ENCODE measurements at places on chromosomes 6 and 20.
A peak's percentile ranks its signal among the peaks of the same experiment; 100 is the strongest.

- no peak for DNase-seq
These were observed 627.9 kb downstream of the PRKN start for GRCh38 chr6:162099685-162100084.

GRCh38 chr20:60446267-60447111 lies 488.3 kb downstream of the CDH26 start:
- no peak for DNase-seq

DNA sequence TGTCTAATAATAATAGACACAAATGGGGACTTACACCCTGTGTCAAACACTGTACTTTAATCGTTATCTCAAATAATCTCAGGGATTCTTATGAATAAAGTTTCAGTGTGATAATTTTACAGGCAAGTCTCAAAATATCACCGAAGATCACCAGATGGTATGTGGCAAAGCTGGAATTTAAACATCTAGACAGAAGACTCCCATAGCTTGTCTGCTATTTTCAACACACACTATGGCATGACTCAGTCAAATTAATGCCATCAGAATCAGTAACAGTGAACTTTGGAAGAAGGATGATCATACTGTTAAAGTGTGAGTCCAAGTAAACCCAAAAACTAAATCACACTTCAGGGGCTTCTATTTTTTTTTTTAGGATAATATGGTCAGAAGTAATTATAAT lies 867.6 kb upstream of the FLRT3 start:
- no peak for DNase-seq

GRCh38 chr6:127279815-127280214 lies 13.2 kb downstream of the RNF146 start:
- no peak for DNase-seq

- no peak for DNase-seq
These were observed 9.8 kb downstream of the RIMS4 start for GRCh38 chr20:44800391-44801046.

DNA sequence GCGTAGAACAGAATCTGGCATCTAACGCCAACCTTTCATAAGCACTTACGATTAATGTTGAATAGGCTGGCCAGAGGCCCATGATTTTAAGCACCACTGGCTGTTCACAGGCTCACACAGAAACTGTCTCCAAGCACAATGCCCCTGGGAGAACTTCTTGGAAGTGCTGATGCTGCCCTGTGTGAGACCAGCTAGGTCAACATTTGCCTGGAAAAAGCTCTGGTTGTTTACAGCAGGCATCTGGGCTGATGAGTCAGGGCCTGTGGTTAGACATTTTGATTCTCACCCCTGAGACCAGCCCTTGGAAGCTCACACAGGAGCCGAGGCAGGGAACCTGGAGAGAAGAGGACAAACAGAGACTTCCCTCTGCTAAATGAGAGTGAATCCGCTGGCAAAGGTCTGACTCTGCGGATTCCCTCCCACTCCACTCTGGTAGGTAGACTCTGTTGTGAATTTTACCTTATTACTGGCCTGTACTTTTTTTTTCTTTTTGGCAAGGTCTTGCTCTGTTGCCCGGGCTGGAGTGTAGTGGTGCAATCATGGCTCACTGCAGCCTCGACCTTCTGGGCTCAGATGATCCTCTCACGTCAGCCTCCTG lies 6.8 kb upstream of the SULF2 start:
- DNase-seq: no peak

- no peak for DNase-seq
These were observed 3.1 kb upstream of the AKIRIN2 start for GRCh38 chr6:87705070-87705691.

DNA sequence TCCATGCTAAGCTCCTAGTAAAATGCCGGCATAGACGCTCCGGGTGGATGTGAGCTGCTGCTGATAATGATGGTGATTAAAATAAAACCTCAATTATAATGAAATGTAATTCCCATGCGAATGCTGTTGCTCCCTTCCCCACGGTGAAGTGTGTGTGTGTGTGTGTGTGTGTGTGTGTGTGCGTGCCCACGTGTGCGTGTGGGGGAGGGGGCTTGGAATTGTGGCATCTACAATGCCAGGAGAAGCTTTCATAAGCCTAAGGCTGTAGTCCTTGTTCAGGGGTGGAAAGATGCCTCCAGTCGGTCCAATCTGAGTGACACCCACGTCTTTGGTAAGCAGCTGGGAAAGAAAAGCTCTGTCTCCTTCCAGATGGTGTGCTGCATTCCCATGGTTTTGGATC lies 137.9 kb downstream of the CDH26 start:
- DNase-seq: no peak

- no peak for DNase-seq
These were observed 78.2 kb downstream of the TSHZ2 start for GRCh38 chr20:53050338-53050737.

DNA sequence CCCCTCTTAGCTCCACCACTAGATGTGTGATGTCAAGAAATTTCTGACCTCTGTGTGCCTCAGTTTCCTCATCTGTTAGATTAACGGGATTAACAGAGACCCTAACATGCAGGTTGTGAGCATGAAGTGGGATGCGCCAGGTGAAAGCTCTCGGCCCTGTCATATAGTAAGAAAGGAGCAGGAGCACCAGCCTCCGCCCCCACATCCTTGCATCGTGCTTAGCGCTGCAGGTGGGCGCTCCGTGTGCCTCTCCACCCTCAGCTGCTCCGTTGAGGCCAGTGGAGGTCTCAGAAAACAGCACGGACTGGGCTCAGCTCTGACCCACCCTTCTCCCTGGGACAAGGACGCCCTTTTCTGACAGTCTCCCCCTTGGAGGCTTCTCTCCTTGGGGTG lies 63.4 kb downstream of the TCP11 start:
- no peak for DNase-seq

DNA sequence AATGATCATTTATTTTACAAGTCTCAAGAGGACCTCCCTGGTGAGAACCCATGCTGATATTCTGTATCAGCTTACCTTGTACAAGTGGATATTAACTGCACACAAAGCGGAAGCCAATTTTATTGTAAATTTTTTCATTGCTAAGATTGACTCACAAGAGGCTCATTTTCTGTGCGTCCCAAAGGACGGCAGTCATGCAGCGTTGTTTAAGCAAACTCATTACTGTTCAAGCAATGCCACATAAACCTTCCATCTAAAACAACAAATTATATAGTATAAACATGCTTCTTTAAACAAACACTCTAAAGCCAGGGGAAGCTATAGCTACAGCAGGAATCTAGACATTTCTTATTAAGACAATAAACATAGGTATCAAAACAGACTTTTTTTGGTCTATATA lies 575.3 kb downstream of the FRK start:
- no peak for DNase-seq

DNA sequence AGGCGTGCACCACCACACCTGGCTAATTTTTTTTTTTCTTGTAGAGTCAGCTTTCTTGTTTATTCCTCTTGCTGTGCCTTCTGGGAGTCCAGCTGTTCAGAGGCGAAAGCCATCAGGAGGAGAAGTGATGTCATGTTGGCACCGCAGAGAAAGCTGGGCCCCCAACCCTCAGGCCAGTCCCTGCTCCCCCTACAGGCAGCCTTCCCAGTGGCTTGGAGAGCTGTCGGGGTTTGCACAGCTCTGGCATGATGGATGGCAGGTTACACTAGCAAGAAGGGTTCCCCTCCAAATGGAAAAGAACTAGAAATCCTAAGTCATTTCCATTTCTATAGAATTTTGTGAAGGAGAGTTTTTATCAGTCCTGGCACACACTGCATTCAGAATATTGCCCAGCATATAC lies 72.6 kb downstream of the C6orf52 start:
- DNase-seq: no peak

DNA sequence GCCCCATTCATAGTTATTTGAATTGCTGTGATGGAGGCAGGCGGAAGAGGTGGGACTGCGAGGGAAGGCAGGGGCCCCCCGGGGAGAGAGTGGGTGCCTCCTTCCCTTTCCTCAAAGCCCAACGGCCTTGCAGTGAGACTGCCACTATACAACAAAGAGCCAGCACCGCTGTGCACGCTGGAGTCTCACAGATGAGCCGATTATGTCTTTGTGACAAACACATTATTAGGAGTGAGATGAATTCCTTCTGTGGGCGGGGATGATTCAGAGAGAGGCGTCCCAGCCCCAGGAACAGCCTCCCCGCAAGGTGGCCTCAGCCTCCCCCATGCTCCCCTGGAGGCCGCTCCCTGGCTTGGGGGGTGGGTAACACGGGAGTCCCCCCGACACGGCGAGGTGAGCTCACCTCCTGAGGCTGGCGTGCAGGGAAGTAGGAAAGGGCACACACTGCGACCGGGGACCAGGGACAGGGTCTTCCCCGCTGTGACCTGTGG lies 26.7 kb downstream of the NTSR1 start:
- peak; percentile 72 for DNase-seq

GRCh38 chr6:10411131-10411970 lies 3.5 kb downstream of the TFAP2A start:
- no peak for DNase-seq

DNA sequence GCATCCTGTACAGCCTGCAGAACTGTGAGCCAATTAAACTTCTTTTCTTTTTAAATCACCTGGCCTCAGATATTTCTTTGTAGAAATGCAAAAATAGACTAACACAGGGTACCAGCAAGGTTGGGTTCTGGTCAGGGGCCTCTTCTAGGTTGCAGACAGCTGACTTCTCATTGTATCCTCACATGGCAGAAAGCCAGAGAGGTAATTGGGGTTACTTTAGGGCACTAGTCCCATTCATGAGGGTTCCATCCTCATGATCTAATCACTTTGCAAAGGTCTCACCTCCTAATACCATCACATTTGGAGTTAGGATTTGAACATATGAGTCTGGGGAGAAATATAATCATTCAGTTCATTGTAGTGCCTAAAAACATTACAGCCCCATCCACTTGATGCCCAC lies 101.5 kb downstream of the LCA5 start:
- no peak for DNase-seq

- DNase-seq: no peak
These were observed 41.1 kb upstream of the SLCO4A1 start for GRCh38 chr20:62601172-62601571.

- no peak for DNase-seq
These were observed 201.1 kb downstream of the ZFAND3 start for GRCh38 chr6:38020593-38020992.

GRCh38 chr6:169665289-169665688 lies 36.5 kb downstream of the WDR27 start:
- DNase-seq: no peak

DNA sequence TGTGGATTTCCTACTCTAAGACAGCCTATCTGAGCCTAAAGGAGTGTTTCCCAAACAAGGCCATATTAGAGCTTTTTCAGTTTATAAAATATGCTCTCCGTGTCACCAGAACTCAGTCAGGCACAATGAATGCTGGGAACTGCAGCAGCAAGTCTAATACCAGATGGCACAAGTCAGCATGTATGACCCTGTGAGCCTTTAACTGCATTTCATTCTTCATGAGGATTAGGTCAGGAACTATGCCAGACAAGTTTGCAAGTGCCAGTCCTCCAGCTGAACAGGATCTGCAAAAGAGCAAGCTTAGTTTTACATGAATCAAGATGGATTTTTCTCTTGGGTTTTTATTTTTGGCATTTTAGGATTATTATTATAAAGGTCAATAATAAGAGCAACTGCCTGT lies 66.7 kb upstream of the SAMD5 start:
- no peak for DNase-seq

- DNase-seq: no peak
These were observed 43.1 kb downstream of the MAN1A1 start for GRCh38 chr6:119306396-119306968.

GRCh38 chr6:18279422-18279821 lies 15.1 kb upstream of the DEK start:
- DNase-seq: no peak

- DNase-seq: no peak
These were observed 480.2 kb upstream of the SPTLC3 start for GRCh38 chr20:12528591-12529041.

GRCh38 chr20:35088231-35089145 lies 4.1 kb downstream of the TRPC4AP start:
- DNase-seq: no peak

DNA sequence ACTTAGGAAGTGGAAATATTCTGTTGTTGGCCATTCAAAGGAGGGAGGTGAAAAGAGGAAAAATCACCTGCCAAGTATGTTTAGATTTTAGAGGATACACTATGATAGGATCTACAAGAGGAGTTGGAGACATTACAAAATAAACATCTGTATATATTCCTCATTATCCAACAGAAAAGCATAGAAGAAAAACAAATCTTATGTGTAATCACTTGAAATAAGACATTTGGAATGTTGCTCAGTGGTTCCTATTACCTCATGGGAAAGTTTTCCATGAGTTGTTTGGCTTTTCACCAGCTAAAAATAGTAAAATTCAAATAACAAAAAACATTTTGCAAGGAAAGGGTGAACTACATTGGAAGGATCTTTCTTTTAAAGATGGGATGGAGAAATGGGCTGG lies 76.7 kb upstream of the CARMIL1 start:
- no peak for DNase-seq

GRCh38 chr6:82030301-82030700 lies 217.2 kb downstream of the IBTK start:
- DNase-seq: no peak

- no peak for DNase-seq
These were observed 126.9 kb downstream of the DHX35 start for GRCh38 chr20:39089029-39089428.

- no peak for DNase-seq
These were observed 71.0 kb upstream of the MARCKS start for GRCh38 chr6:113786168-113786567.

- no peak for DNase-seq
These were observed 16.3 kb downstream of the WFDC3 start for GRCh38 chr20:45775411-45775810.

DNA sequence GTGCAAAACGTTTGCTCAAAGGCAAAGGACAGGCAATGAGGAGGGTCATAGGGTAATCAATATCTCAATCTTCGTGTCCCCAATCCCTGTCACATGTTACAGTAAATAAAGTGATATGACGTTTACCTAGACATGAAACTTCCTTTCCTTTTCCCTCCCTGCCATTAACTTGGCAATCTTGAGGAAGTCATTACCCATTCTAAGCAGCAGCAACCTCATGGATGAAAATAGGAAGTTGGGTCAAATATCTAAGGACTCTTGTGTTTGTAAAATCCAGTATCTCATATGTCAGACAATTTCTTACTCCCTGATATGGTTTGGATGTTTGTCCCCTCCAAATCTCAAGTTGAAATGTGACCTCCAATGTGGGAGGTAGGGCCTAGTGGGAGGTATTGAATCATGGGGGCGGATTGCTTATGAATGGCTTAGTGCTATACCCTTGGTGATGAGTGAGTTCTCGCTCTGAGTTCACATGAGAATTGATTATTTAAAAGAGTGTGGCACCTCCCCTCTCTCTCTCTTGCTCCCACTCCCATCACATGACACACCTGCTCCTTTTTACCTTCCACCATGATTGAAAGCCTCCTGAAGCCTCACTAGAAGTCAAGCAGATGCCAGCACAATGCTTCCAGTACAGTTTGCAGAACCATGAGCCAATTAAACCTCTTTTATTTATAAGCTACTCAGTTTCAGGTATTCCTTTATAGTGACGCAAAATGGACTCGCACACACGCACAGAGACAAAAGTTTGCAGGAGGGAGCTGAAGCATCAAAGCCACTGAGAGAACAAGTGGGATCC lies 545.9 kb upstream of the JARID2 start:
- no peak for DNase-seq

Measured in posterior cingulate gyrus (tissue), 11 donors.